ENCODE measurements at places on chromosomes 13 and 19. TPM values are rescaled to one million over a fixed set of nuclear protein-coding genes. Genes with fewer than 3 reads are reported as not detected.

The EHD2 gene
- 70.8 TPM for total RNA-seq

The SYDE1 gene
- 17.0 TPM for total RNA-seq

The MISP3 gene
- 2.5 TPM for total RNA-seq

The UQCR11 gene
- 47.1 TPM for total RNA-seq

The SCGB2B2 gene
- total RNA-seq, result 1.9 TPM

- peak within 1 kb of the TSS; percentile 98 for H3K27ac ChIP-seq
- no peaks in the 10 kb centered on the region for H3K27me3 ChIP-seq
- peak within 1 kb of the TSS; percentile 86 for H3K4me3 ChIP-seq
- DNase-seq, result peak; percentile 96
- peaks cover 6% of the 10 kb centered on the region for H3K36me3 ChIP-seq
These were observed at the start of gene ARHGEF1 for GRCh38 chr19:41882568-41883462. TSS of gene ARHGEF1 (plus strand) at chr19:41883184. CDS start at chr19:41888083, 4,899 bp downstream.

DNA sequence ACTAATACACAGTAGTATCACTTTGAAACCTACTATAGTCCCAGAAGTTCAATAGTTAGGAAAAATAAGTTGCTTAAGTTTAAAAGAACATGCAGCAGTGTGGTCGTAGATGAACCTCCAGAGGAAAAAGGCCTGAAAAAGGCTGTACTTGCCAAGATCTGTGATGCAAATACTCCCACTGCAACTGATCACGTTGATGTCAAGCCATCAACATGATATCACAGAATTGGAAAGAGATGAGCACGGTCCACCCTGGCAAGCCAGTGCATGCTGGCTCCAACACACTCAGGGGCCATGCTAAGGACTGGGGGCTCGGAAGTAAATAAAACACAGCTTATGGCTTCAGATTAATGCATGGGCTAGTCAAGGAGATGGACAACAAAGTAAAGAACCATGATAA is 71.8 kb upstream of the LRCH1 start:
- DNase-seq, result no peak
- H3K4me1 ChIP-seq, result no peaks in the 10 kb centered on the region
- H3K36me3 ChIP-seq, result no peaks in the 10 kb centered on the region
- H3K27ac ChIP-seq, result no peak overlapping the region

Measured in spleen (tissue), 13 donors.